Dorsolateral prefrontal cortex (tissue), 122 donors: ENCODE measurements at places on chromosomes 4 and X.

GRCh38 chr4:29199025-29199424 lies 1521.1 kb upstream of the PCDH7 start:
- no peak for DNase-seq

- no peak for DNase-seq
These were observed 49.0 kb downstream of the CD99L2 start for GRCh38 chrX:150849486-150849885.

GRCh38 chr4:112299721-112300120 lies 2.6 kb downstream of the ALPK1 start:
- no peak for DNase-seq

- no peak for DNase-seq
These were observed 952.9 kb downstream of the FAT4 start for GRCh38 chr4:126267689-126268088.

- no peak for DNase-seq
These were observed 587.7 kb downstream of the GLUD2 start for GRCh38 chrX:121635141-121635540.

- DNase-seq, result no peak
These were observed 71.3 kb downstream of the PRPS1 start for GRCh38 chrX:107699616-107700015.

GRCh38 chr4:51858605-51859202 lies 15.8 kb downstream of the DCUN1D4 start:
- DNase-seq, result no peak

DNA sequence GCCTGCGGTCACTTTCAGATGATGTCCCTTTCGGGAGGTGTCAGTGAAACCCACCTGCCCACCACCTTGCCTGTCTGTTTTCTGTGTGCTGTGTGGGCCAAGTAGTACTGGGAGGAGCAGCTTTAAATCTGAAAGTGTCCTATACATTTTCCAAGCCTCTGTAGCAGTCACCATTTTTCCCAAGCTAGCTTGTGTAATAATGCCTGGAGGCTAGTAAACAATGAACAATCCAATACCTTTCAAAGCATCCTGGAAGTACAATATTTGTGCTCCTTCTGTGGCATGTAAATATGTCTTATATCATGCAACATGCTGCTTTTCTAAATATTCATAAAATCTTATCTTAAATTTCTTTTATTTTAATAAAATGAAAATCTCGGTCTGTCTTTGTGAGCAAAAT lies 111.6 kb upstream of the C1GALT1C1 start:
- DNase-seq, result no peak

GRCh38 chrX:77493677-77494553 lies 46.7 kb downstream of the FGF16 start:
- no peak for DNase-seq
